Hematopoietic multipotent progenitor cell treated with erythropoietin and hydrocortisone succinate and interleukin-3 and kit ligand, for 6 days (in vitro differentiated cells): ENCODE measurements at places on chromosomes 3 and 15.

- no peak for DNase-seq
These were observed 27.0 kb upstream of the PEX5L start for GRCh38 chr3:180063783-180064182.

DNA sequence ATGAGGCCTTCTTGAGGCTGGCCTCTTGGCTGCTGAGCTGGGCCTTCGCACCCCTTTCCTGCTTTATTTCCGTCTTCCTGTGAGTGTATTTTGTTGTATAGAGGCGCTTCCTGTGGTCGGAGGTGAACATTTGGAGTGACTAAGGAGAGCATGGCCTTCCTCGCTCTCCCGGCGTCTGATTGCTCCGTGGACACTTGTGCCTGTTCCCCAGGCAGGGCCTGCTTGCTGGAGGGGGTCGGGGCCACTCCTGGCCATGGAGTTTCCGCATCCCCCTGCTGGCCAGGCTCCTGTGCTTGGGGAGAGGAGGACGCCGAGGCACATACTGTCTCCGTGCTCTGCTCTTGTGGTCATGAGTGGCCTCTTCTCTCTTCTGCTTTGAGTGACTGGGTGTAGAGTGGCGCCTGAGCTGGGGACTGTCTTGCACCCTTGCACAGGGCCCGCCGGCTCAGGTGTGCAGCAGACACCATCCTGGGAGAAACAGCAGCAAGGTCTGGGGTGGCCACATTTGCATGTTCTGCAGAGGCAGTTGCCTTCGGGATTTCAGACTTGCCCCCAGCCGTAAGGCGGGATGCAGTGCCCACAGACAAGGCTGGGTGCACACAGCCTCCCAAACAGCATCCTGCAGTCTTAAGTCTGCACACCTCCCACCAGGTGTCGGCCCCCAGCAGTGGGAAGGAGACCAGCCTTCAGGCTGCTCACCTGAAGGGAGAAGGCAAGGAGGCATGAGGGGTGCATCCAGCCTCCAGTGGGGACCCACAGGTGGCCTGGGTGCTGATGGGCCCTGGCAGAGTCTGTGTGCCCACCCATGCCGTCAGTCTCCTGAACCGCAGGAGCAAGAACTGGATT lies 16.4 kb downstream of the KLF13 start:
- no peak for DNase-seq

DNA sequence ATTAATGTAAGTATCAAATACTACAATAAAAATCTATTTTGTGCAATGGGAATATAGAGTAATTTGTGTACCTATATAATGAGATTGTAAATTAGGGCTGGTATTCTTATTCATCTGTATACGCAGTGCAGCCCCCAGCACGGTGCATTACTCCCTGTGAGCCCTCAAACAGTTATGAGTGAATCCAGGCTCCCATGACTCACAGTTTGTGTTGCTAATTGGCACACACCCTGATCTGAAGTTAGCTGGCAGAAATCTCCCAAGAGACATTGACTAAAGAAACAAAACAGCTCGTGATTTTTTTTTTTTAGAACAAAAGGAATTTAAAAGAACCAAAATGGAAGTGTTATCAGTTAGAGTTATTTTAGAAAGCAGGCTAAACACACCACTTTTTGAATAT lies 15.7 kb downstream of the GK5 start:
- DNase-seq, result no peak

DNA sequence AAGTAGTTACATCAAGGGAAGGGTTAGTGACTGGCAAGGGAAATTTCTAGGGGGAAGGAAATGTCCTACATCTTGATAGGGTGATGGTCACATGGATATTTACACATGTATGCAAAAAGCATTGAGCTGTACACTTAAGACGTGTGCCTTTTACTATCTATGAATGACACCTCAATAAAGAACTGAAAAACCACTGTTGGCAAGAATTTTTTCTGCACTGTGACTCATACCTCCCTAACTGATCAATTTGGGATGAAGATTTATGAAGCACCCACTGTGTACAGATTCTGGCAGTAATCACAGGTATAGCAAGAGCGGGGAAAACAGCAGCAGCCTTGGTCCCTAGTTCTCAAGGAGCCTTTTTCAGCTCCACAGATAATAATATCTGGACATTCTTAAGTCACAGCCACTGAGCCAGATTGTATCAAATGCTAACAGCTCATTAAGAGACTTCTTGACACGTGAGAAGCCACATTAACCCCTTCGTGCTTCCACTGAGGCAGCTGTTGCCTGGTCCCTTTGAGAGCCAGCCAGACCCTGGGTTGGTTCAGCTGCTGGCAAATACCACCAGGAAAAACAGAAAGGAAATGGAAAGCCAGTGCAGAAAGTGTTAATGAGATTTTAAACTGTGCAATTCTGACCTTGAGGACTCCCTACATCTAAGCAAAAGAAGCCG lies 32.0 kb upstream of the GALNT15 start:
- DNase-seq, result no peak

GRCh38 chr3:140117096-140117526 lies 182.1 kb downstream of the CLSTN2 start:
- DNase-seq, result no peak
